ENCODE measurements at places on chromosomes 3 and 15. TPM values are rescaled to one million over a fixed set of nuclear protein-coding genes. Genes with fewer than 3 reads are reported as not detected.

The CFAP20DC gene
- 3.5 TPM for total RNA-seq

The GOLGA8G gene
- 0.05 TPM for total RNA-seq

The PDIA5 gene
- total RNA-seq, result 37.2 TPM

The KNG1 gene
- total RNA-seq, result not detected

The MAPKBP1 gene
- 8.9 TPM for total RNA-seq

The CP gene
- 85.8 TPM for total RNA-seq

The DHX36 gene
- 78.3 TPM for total RNA-seq

The CELF6 gene
- total RNA-seq, result not detected

The ZNF860 gene
- 8.6 TPM for total RNA-seq

The DAZL gene
- not detected for total RNA-seq

The SLC12A1 gene
- total RNA-seq, result 0.17 TPM

The DET1 gene
- total RNA-seq, result 1.6 TPM

The TMEM207 gene
- not detected for total RNA-seq

The MEIS2 gene
- total RNA-seq, result 0.52 TPM

The GJD2 gene
- total RNA-seq, result not detected

The FBXW12 gene
- total RNA-seq, result not detected

DNA sequence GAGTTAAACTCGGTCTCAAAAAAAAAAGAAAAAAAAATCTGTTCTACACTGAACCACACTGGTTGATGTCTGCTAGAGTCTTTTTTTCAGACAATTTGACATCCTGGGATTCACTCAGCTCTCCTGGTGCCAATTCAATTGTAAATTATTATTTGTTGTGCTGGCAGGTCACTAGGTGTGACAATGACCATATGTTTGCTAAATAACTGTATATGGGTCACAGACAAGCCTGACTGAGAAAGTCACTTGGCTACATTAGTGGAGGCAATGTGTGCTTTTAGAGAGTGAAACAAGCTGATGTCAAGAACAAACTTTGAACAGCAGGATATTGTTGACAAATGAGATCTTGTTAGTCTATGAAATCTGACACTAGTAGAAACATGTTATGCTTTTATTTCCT is 1379.1 kb downstream of the ZPLD1 start:
- no peak for DNase-seq

DNA sequence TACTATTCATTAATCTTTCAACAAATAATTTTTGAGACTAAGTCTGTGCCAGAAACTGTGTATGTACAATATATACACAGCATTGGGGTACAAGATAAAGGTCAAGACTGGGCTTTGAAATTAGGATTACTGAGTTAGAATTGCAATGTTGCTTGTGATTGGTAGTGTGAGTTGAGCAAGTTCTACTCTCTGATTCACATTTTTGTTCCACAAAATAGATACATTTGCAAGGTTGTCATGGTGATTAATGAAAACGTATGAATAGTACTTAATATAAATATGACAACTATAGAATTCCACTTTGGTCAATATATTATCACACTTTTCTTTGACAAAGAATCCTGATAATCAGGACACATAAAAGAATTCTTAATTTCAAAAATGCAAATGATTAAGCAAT is 314.6 kb downstream of the GBE1 start:
- no peak for DNase-seq

GRCh38 chr3:131789188-131789587 is 245.6 kb downstream of the CPNE4 start:
- no peak for DNase-seq

GRCh38 chr15:85578941-85579701 is 198.7 kb downstream of the AKAP13 start:
- peak; percentile 57 for DNase-seq

GRCh38 chr3:120637851-120638559 is 41.9 kb downstream of the NDUFB4 start:
- DNase-seq, result no peak

DNA sequence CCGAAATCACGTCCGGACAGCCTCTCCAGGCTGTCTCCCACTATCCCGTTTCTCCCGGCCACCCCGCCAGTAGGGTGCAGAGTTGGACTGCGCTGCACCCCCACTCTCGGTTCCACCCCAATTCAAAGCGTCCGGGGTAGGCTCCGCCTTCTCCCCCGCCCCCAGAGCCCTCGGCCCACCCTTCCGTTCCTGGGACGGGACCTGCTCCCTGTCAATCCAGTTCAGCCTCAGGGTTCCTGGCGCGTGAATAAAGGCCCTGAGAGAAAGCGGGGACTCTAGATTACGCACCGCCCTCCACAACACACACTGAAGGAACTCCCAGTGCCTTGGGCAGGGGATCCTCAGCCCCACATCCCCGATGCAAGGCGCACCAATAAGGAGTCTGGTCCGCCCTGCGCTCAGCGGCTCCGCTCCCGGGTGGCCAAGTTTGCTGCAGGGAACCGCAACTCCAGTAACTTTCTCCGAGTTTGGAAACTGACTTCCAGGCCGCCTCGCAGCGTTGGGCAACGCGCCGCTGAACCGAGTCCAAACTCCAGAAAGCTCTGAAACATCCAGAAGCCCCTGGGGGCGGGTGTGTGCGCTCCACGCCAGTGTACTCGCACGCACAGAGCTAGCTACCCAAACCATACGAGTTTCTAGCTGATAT is 1.9 kb downstream of the ADAMTS9 start:
- peak; percentile 88 for DNase-seq

DNA sequence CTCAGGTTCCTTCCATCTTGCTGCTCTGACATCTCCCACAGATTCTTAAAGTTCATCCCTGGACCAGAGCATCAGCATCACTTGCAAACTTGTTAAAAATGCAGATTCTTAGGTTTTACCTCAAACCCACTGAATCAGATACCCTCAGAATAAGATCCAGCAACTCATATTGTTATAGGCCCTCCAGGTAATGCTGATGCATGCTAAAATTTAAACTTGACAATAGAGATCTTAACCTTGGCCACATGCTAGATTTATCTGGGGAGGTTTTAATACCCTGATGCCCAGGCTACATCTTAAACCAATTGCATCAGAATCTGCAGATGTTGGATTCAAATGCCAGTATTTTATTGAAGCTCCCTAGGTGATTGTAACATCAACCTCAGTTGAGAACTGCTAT is 256.9 kb downstream of the RYR3 start:
- DNase-seq, result no peak

DNA sequence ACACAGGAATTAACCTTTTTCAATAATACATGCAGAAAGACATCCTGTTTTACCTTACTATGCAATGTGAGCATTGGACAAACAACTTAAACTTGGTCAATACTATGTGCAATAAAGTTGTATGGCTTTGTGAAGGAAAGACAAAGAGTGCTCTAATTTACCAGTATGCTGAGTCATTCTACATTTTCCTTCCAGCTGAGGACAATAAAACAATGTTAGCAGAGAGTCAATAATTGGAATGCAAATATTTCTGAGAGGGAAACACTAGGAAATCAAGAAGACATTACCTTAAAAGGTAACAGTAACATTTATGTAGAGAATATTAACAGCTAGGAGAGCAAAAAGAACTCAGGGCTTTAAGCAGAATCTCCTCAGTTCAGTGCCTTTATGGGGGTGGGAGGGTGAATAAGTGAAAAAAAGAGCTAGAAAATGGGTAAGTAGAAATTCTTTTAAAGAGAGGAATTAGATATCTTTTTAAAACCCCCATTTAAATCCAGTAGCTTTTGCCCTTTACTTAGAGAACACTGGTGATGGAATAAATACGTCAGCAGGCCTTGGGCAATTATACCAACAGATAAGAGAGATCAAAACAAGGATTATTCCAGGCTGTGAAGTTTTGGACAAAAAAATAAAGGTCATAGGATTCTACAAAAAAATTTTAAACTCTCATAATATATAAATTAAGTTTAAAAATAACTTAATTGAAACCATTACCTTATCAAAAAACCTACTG is 11.6 kb upstream of the HGD start:
- DNase-seq, result peak; percentile 94

GRCh38 chr3:94607778-94608177 is 544.9 kb downstream of the NSUN3 start:
- DNase-seq, result no peak

- DNase-seq, result peak; percentile 94
Measured at GRCh38 chr15:67110361-67110781, 45.0 kb downstream of the SMAD3 start.

DNA sequence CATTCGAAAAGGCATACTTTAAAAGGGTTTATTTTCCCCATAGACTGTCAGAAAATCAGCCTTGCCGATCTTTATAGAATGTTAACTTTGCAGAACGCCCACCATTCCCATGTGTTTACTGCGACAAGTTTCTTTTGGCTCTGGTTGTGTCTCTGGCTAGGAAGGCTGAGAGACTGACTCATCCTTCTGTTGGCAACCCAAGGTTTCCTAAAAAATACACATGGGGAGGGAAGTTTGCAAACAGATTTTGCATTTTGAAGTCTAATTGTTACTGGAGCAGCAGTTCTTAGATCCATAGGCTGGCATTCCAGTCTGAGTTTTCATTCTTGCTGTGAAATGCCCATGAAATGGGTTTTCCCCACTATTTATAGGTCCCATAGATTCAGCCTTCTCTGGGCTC is 37.9 kb upstream of the MINAR1 start:
- DNase-seq, result no peak

- DNase-seq, result peak; percentile 89
Measured at GRCh38 chr15:90191794-90192509, 9.2 kb upstream of the SEMA4B start.

DNA sequence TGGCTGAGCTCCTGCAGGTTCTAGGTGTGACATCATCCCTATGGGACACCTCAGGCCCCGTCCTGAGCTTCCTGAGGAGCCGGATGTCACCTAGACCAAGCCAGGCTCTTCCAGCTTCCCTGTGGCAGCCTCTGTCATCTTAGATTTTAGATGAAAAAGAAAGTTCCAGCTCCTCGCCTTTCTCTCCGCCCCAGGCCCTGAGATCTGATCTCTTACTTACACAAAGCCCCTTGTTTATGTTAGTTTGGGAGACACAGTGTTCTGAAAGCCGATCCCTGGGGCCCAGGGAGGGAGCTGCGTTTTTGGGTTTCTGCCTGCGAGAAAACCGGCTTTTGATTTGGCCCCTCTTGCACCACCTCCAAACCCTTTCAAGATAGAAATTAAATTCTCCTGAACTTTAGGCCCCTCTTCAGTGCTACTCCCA is 40.2 kb upstream of the FAM107A start:
- no peak for DNase-seq

- no peak for DNase-seq
Measured at GRCh38 chr3:139517321-139518065, 22.0 kb downstream of the RBP1 start.

DNA sequence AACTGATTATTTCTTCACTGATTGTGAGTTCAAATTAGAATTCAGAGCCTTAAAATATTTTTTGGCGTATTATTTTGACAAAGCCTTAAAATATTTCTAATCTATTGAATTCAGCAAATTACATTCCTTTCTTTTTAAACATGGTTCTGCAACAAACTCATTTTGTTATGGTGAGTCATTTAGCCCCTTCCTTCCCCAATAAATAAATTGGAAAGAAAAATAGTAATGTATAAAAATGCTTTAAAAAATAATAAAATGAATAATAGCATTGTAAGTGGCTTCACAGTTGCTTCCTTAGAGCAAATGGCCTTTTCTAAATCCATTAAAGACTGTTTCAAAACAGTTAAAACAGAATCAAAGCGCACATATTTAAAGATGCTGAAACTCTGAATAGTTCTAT is 12.1 kb downstream of the CSNK1G1 start:
- DNase-seq, result no peak

DNA sequence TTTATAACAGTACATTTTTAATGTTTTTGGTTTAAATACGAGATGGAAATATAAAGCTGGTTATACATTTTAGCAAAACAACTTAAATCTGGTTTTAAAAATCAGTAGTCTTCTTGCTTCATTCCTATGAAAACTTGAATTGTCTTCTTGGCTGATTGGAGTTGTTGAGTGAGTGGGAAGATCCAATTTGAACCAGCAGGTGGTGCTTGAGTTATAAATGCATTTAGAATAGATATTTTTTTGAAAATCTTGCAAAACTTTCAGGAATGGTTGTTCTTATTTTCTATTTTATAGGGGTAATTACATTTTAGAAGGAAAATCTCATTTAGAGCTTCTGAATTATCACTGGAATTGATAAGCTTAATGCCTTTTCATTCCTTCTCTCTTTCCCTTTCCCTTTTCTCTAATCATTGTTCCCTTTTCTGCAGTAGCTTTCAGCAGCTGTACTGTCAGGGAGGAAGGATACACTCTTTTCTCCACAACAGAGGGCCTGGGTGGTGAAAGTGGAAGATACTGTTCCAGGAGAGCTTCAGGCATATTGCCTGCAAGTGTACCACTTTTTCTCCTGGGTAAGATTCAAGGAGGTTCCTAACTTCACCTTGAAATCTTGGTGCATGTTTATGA is 335.6 kb downstream of the NLGN1 start:
- peak; percentile 49 for DNase-seq

GRCh38 chr3:16500911-16501310 is 12.6 kb downstream of the RFTN1 start:
- DNase-seq, result no peak

DNA sequence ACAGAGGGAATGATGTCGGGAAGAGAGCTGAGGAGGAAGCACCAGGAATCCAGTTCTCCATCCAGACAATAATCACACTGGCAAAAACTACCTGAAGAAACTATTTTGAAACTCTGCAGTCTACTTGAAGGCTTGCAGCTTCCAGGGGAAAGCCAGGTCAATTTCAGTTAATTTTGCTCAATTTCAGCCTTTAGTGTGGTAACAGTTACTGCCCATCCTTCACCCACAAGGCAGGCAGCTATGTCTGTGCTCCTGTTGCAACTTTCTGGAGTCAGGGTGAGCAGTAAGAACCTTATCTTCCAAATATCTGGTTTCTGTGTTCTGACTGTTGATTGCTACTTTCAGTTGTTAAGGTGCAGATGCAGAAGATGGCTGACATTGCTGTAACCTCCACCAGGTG is 221.7 kb downstream of the ADAMTS17 start:
- DNase-seq, result no peak

DNA sequence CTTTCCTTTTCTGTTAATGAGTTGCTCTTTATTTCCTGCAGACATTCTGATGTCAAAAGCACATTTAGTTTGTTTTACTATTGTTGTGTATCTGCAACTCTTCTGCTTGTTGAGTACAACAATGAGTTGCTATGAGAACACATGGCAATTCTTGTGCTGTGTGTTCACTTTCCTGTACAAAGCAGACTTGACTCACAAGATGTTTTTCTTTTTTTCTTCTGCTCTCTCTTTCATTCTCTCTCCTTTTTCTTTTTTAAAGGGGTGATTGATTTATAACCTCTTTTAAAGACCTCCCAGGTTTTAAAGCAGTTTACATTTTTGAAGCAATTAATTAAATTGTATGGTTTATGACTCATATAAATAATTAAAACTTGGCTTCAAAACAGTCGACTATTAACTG is 31.6 kb upstream of the ABHD10 start:
- peak; percentile 88 for DNase-seq

GRCh38 chr3:111768571-111769100 is 90.4 kb upstream of the PHLDB2 start:
- peak; percentile 100 for DNase-seq

Data from renal cortical epithelial cell (primary cell).